Stimulated activated CD8-positive, alpha-beta memory T cell treated with anti-CD3 and anti-CD28 coated beads, Interleukin-4, amount 100 ng/mL, for 1 hour (primary cell): ENCODE measurements at places on chromosomes 4 and X.

DNA sequence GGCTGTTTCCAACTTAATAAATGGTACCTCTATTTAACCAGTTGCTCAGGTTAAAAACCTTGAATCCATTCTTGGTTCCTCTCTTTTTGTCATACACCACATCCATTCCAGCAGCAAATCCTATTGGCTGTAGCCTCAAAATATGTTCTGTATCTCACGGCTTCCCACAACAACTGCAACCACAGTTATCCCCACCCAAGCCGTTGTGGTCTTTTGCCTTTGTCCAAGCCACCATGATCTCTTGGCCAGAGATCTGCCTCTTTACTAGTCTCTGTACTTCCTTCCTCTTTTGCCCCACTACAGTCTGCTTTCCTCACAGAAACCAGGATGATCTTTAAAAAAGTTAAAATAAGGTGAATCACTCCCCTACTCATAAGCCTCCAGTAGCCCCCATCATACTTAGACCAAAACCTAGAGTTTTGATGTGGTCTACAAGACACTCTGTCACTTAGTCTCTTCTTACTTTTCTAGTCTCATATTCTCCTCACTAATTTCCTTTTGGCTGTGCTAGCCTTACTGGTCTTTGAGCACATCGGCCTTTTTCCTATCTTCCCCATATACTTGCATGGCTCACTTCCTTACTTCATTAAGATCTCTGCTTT is 10.3 kb downstream of the MAOA start:
- no peak for DNase-seq

GRCh38 chr4:186227744-186228513 is 622 bp downstream of the KLKB1 start:
- no peak for DNase-seq

DNA sequence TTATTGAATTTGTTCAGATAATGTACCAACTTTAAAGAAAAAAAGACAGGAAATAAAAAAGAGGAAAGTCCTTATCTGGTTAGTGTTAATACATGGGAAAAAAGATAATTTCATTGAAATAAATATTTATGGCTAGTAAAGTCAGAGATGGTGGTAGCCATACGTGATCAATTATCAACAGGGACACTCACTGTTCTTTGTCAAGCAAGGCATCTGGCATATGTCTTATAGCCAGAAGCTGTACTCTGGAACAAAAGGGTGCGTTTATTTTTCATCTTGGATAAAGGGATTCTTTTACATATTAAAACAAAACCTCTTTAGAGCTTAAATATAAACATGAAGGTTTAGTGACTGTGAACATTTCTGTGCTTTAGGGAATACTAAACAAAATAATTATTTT is 26.7 kb downstream of the HDX start:
- DNase-seq, result no peak

- DNase-seq, result no peak
These were observed 131.1 kb upstream of the NR3C2 start for GRCh38 chr4:148573296-148573695.

GRCh38 chr4:8234715-8235114 is 34.8 kb upstream of the HTRA3 start:
- no peak for DNase-seq

DNA sequence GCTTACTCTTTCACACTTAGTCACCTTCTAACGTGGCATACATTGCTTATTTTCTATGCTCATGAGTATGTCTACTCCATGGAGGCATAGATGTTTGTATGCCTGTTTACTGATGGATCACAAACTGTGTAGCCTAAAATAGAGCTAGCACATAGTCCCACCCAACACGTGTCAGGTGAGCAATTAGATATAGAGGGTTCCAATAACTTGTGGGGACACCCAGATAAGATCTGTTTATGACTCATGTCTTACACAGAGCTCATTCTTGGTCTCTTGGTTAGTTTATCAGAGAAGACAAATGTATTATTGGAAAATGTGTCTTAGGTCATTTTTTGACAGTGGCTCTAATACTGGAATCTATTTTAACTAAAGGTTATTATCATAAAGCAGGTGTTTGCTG is 6.8 kb downstream of the ZFP42 start:
- no peak for DNase-seq

DNA sequence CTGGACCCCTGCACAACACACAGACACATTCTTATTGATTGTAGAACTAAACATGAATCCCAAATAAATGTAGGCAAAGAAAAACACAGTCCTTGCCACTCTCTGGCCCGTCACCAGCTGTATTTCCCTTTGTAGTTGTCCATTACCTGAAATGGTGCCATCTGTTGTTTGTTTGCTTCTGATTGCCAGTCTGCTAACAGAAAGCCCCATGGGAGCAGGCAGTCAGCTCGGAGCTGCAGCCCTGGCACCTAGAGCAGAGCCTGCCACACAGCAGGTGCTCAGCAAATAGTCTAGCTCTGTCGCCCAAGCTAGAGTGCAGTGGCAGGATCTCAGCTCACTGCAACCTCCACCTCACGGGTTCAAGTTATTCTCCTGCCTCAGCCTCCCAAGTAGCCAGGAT is 28.9 kb downstream of the CPLX1 start:
- DNase-seq, result no peak

DNA sequence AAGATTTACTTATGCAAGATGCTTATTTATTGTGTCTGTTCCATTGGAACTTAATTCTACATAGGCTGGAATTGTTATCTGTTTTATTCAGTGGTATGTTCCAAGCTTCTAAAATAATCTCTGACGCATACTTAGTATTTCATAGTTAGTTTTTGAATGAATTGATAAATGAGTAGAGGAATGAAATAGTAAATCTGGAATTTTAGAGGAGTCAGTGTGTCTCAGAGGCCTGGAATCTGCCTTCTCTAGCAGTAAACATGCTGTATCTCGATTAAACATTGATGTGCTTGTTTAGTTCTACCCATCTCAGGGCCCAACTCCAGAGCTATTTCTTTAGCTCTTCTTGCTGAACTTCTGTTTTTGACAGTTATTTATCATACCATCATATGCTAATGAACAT is 154.2 kb upstream of the MAGEC2 start:
- DNase-seq, result no peak

DNA sequence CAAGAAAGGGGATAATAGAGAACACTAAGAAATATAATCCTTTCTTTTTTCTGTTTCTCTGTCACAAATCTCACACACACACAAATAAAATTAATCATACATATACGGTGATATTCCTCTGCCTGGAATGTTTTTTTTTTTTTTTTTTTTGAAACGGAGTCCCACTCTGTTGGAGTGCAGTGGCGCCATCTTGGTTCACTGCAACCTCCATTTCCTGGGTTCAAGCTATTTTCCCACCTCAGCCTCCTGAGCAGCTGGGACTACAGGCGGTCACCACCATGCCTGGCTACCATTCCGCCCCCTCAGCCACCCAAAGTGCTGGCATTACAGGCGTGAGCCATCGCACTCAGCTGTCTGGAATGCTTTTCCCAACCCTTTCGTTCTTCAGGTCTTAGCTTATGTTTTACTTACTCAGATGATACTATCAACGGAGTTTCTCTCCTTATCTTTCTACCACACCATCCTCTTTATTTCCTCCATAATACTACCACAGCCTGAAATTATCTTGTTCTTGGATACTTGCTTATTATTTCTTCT is 69.3 kb downstream of the ANKRD17 start:
- DNase-seq, result no peak

GRCh38 chrX:53087388-53087831 is 5.2 kb downstream of the TSPYL2 start:
- DNase-seq, result no peak

- DNase-seq, result no peak
These were observed 66.5 kb downstream of the SHROOM4 start for GRCh38 chrX:50747471-50747900.

- no peak for DNase-seq
These were observed 21.9 kb downstream of the CCKAR start for GRCh38 chr4:26468283-26468949.

DNA sequence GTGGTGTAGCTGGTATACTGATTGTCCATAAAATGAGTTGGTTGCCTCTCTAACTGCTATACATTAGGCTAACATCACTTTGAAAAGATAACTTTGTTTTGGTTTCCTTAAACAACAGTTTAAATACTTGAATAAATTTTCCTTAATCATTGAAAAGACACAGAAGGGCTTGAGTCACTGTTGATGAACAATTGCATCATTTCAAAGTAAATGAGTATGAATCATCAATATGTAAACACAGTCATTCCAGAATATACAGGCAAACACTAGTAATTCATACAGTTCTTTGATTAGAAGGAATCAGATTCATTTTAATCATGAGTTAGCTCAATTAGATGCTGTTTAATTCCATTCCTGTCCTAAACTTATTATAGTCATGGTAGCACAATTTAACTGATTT is 160.6 kb downstream of the AFF2 start:
- DNase-seq, result no peak

DNA sequence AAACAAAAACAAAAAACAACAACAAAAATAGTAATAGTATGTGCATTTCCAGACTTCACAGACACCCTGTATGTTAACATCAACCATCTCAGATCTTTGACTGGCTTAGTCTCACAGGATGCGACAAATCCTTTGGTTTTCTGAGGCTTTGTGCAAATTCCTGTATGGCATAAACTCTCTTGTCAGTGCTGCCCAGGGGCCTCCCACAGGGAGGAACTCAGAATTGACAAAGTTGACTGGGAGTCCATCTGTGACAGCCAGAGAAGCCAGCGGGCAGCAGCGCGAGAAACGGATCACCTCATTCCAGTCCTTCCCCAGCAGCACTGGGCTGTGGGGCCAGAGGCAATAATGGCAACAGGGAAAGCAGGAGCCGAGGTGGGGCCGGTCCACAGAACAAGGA is 19.1 kb upstream of the DDX3X start:
- no peak for DNase-seq
